ENCODE measurements at places on chromosomes 2 and 18. TPM values are rescaled to one million over a fixed set of nuclear protein-coding genes. Genes with fewer than 3 reads are reported as not detected.
A peak's percentile ranks its signal among the peaks of the same experiment; 100 is the strongest.

The RAB27B gene
- total RNA-seq: 0.14 TPM

The FLACC1 gene
- 3.3 TPM for total RNA-seq

The RAB6D gene
- not detected for total RNA-seq

DNA sequence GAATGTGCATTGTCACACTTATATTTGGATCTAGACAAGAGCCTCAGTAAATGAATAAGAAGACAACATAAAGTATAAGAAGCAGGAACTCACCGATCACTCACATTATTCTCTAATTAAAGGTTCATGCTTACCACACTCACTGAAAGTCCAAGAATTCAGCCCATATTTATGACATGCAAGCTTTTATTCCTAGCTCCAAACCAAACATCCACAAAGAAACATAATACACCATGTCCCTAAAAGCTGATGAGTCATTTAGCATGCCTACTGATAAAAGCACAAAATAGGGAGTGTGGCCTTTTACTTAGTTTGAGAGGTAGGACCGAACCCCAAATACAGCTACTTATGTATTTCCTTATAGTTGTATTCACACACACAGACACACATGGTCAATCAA lies 1094.6 kb upstream of the CDH2 start:
- no peaks in the 10 kb centered on the region for H3K27me3 ChIP-seq
- H3K27ac ChIP-seq: no peak overlapping the region
- DNase-seq: no peak
- no peaks in the 10 kb centered on the region for H3K4me1 ChIP-seq

The RNU2-63P gene
- 22.2 TPM for total RNA-seq

The MAP3K19 gene
- total RNA-seq: not detected

DNA sequence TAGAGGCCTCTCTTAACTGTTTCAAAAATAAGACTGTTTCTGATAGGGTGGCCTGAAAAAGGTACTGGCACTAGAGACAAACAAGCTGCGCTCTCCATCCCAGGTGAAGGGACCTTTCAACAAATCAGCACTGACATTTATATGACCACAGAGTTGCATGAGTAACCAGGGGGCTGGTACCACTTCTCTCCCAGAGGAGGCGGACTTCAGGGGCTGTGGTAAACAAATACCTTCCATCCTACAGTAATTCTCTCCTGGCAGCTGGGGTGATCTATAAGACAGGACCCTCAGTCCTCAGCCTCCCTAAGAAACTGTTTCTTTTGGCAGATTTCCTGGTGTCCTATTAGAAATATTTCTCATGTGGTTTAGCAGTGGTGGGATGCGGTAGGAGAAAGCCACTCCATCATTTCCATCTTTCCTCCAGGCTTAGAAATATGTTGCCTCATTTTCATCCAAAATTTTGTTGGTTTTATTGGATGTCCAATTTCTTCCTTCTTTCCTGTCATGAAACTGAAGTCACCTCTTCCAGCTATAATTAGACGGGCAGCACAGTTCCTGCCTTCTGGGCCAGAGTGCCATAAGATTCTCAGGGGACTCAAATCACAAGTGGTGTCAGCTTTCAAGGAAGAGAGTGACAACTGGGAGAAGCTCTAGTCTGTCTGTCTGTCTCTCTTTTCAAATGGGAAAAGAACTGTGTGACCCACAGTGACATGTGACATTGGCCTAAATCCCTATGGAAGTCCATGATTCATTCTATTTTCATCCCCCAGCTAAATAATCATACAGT lies 96.4 kb downstream of the CYRIA start:
- DNase-seq: no peak
- no peak overlapping the region for H3K27ac ChIP-seq
- no peak overlapping the region for H3K4me3 ChIP-seq

DNA sequence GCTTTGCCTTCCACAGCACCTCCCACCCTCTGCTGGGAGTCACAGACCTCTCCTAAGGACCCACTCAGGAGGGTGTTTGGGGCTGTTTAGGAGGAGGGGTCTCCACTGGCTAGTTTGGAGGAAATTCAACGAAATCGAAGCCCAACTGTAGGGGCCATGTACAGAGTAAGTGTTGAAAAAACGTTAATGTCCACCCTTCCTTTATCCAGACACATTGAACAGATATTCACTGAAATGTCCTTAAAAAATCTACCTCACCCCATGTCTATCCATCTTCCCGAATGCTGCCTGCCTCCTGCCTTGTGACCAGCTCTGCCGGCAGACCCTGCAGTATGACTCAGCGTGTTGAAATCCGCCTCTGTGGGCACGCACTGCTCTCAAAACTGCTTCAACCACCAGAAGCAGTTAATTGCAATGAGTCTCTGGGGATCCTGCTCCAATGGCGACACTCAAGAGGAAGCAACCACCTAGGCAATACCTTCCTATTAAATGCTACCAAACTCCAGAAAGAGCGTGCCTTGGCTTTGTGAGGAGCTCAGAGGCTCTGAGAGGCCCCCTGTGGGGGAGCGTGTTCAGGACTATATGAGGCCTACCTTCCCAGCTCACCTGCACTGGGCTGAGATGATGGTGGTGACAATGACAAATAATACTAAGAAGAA lies 61.4 kb upstream of the RTN4 start:
- peaks cover 15% of the 10 kb centered on the region for H3K4me1 ChIP-seq
- H3K27ac ChIP-seq: no peak overlapping the region
- DNase-seq: no peak
- H3K27me3 ChIP-seq: no peaks in the 10 kb centered on the region
- no peaks in the 10 kb centered on the region for H3K36me3 ChIP-seq

The ENOSF1 gene
- total RNA-seq: 62.0 TPM

DNA sequence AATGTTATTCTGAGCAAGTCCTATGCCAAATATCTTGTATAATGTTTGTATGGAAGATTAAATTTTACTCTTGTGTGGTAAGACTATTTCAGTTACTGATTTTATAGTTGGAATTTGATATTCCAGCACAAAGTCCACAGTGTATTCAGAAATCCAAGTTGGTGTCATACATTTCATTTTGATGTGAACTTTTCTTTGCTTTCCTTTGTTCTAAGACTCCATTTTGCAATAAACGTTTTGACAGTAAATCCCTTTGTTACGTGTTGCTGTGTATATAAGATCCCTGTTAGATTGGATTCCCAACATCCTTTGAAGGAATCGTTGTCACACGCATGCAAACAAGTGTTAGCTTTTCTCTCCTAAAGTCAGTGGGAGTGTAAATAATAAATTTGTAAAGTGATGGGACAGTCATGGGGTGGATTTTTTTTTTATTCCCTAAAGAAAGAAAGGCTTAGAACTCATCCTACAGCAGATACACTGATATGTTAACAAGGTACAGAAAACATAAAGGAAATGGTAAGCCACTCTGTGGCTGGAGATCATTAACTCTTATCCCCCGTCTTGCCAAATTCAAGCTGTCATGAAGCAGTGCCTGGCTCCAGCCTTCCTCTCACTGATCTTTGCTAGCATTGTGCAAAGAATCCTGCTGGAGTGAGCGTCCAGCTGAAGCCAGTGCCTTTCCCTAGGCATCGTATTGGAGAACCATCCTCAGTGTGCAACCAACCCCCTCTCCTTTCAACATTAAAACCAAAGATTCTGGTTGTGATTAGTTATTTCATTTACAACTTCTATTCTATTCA lies 127.6 kb upstream of the CDCA7 start:
- DNase-seq: no peak
- H3K4me3 ChIP-seq: no peak overlapping the region
- H3K27me3 ChIP-seq: peaks cover 18% of the 10 kb centered on the region
- no peak overlapping the region for H3K27ac ChIP-seq
- no peaks in the 10 kb centered on the region for H3K36me3 ChIP-seq

DNA sequence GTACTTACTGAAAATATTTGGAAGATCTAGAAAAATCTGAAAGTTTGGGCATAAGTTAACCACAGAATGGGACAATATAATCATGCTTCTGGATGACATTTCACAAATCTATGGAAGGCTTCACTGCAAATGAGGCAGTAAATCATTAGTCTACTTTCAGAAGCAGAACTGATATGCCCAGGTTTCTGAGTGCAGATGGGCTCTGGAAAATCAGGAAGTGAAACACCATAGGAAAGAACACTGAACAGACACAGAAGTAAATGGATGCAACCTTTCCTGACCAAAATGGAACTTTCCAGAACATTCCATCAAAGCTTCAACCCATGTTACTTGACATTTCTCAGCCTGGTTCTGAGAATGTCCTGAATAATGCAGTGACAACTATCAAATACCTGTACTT lies 55.1 kb downstream of the KCNG3 start:
- no peaks in the 10 kb centered on the region for H3K4me1 ChIP-seq
- DNase-seq: no peak
- H3K27ac ChIP-seq: no peak overlapping the region
- no peaks in the 10 kb centered on the region for H3K27me3 ChIP-seq
- H3K36me3 ChIP-seq: no peaks in the 10 kb centered on the region
- H3K4me3 ChIP-seq: no peak overlapping the region

GRCh38 chr2:237711458-237712150 lies 84.2 kb downstream of the LRRFIP1 start:
- H3K27ac ChIP-seq: peak overlapping the region; percentile 89
- no peak overlapping the region for H3K4me3 ChIP-seq
- H3K4me1 ChIP-seq: peaks cover 55% of the 10 kb centered on the region

The NCKAP5 gene
- not detected for total RNA-seq

The PELI1 gene
- total RNA-seq: 59.4 TPM

The OTX1 gene
- total RNA-seq: 0.07 TPM

The KCNG2 gene
- not detected for total RNA-seq

- peaks cover 33% of the 10 kb centered on the region for H3K27me3 ChIP-seq
- DNase-seq: no peak
- H3K27ac ChIP-seq: no peak overlapping the region
- peaks cover 21% of the 10 kb centered on the region for H3K4me1 ChIP-seq
Observed at GRCh38 chr18:8991155-8991554, 111.3 kb upstream of the NDUFV2 start.

The CNGA3 gene
- total RNA-seq: not detected

The PREPL gene
- total RNA-seq: 30.1 TPM

The CWC22 gene
- 33.4 TPM for total RNA-seq

- H3K27ac ChIP-seq: no peak overlapping the region
- H3K36me3 ChIP-seq: no peaks in the 10 kb centered on the region
- peaks cover 34% of the 10 kb centered on the region for H3K27me3 ChIP-seq
- no peak for DNase-seq
- peaks cover 12% of the 10 kb centered on the region for H3K4me1 ChIP-seq
Observed at GRCh38 chr18:59063912-59064311, 75.8 kb upstream of the SEC11C start.

The SP140 gene
- 109 TPM for total RNA-seq

DNA sequence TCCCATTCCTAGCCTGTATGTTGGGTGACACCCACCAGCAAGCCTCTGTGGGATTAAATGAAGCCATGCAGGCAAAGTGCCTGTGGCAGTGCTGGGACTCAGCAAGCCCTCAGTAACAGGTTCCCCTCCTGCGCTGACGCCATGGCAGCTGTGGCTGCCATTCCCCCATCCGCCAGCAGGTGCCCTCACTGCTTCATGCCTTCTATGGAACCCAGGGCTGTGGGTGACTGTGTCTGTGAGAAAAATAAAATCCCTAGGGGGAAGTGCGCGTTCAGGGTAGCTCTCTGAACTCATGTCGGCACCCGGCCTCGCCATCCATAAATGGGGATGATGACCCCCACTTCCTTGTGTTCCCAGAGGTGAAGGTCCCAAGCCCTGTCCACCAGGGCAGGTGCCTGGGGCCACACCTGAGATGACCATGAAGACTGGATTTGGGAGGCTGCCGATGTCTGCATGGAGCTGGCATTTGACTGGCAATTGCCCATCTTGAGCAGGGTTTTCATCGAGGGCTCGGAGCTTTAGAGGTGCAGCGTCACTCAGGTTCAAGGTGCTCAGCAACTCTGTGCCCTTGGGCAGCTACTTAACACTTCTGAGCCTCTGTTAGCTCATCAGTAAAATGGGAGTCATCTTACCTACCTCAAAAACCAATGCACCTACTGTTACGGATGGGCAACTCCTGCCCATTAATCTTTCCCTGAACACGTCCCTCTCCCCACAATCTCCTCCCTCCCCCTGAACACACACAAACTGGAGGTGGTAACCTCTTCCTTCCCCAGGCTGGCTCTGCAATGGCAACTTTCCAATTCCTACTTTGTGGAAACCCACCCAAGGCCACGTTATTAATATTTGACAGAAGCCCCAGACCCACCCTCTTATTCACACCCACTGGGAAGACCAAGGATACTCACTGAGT lies 2.9 kb upstream of the MAL start:
- H3K4me1 ChIP-seq: peaks cover 50% of the 10 kb centered on the region
- H3K27ac ChIP-seq: no peak overlapping the region
- peaks cover 2% of the 10 kb centered on the region for H3K36me3 ChIP-seq
- peak overlapping the region; percentile 0 for H3K4me3 ChIP-seq

DNA sequence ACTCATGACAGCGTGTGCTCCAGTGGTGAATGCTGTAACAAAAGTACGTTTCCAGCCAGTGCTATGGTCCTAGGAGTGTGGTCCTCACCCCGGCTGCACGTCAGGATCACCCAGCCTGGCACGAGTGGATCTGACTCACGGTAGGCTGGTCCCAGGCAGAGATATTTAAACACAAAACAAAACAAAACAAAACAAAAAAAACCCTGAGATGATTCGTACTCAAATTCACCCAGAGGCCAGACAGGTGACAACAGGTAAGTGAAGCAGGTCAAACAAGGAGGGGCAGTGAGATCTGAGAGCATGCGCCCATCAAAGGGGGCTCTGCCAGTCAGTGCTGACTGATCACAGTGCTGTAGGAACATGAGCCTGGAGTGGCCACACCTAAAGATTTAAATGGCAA lies 43.2 kb downstream of the C2orf76 start:
- H3K27me3 ChIP-seq: no peaks in the 10 kb centered on the region
- no peak overlapping the region for H3K27ac ChIP-seq
- no peaks in the 10 kb centered on the region for H3K36me3 ChIP-seq
- no peaks in the 10 kb centered on the region for H3K4me1 ChIP-seq
- no peak overlapping the region for H3K4me3 ChIP-seq

- no peaks in the 10 kb centered on the region for H3K27me3 ChIP-seq
- DNase-seq: no peak
- H3K27ac ChIP-seq: no peak overlapping the region
- H3K36me3 ChIP-seq: no peaks in the 10 kb centered on the region
- H3K4me3 ChIP-seq: no peak overlapping the region
- peaks cover 11% of the 10 kb centered on the region for H3K4me1 ChIP-seq
Observed at GRCh38 chr2:65313126-65313953, 85.7 kb downstream of the ACTR2 start.

The SLC40A1 gene
- 5.0 TPM for total RNA-seq

GRCh38 chr2:32832821-32833220 lies 113.9 kb upstream of the LTBP1 start:
- no peaks in the 10 kb centered on the region for H3K36me3 ChIP-seq
- H3K27me3 ChIP-seq: peaks cover 14% of the 10 kb centered on the region

DNA sequence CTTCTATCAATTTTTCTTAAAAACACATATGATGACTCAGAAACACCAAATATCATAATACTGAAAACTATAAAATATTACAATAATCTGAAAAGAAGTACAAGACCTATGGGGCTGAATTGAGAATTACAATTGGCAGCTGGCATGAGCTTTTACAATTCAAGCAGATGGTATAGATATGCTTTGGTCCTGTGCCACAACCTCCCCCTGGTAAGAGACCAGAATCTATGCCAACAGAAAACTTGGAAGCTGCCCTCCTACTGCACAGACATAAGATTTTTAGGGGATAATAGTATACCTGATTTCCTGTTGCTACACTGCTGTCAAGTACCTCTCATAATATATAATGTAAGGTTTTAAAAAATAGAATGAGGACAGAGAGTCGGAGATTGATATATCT lies 46.8 kb upstream of the CDH7 start:
- no peaks in the 10 kb centered on the region for H3K4me1 ChIP-seq
- H3K4me3 ChIP-seq: no peak overlapping the region
- no peaks in the 10 kb centered on the region for H3K36me3 ChIP-seq
- H3K27ac ChIP-seq: no peak overlapping the region
- no peaks in the 10 kb centered on the region for H3K27me3 ChIP-seq
- DNase-seq: no peak

Data from activated T-cell treated with anti-CD3 and anti-CD28 coated beads, Interleukin-2, amount 50 U/mL, for 72 hours (primary cell).